ENCODE measurements at places on chromosomes 1 and 21.

DNA sequence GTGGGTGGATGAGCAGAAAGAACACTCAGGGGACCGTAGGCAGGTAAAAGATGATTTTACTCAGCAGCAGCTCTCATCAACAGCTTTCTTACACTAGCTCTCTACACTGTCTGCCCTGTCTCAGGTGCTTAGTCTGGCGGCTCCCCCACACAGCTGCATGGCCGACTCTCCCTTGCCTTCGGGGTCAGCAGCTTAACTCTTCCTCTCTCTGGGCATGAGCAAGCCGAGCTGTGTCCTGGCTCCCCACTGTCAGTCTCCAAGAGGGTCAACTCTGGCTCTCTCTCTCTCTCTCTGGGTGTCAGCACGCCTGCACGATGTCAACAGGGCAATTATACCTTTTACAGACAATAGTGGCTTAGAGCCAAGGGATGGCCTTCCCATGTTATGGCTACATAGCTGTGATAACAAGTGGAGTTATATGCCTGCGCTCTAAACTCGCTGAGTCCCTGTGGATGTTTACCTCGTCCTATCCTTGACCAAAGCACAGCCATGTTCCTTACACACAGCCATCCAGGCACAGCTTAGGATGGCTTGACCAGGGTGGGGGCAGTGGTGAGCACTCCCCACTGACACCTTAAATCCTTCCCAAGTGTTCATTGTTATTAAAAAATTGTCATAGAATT is 3.1 kb upstream of the BCL10 start:
- peak overlapping the region; percentile 42 for H3K4me3 ChIP-seq
- no peak for DNase-seq
- no peaks in the 10 kb centered on the region for H3K27me3 ChIP-seq
- peak overlapping the region; percentile 51 for H3K27ac ChIP-seq
- H3K36me3 ChIP-seq, result no peaks in the 10 kb centered on the region
- H3K4me1 ChIP-seq, result peaks cover 27% of the 10 kb centered on the region

DNA sequence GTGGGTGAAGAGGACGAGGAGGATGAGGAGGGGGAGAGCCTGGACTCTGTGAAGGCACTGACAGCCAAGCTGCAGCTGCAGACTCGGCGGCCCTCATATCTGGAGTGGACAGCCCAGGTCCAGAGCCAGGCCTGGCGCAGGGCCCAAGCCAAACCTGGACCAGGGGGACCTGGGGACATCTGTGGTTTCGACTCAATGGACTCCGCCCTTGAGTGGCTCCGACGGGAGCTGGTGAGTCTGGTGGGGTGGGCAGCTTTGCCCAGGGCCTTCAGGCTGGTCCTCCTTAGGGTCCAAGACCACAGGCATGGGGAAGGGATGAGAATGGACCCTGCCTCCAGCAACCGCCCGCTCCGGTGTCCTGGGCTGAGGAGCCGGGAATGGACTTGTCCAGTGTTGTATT is 430 bp downstream of the FAM167B start:
- H3K27me3 ChIP-seq, result no peaks in the 10 kb centered on the region
- no peak for DNase-seq
- H3K4me3 ChIP-seq, result peak overlapping the region; percentile 99
- peaks cover 40% of the 10 kb centered on the region for H3K4me1 ChIP-seq
- peaks cover 11% of the 10 kb centered on the region for H3K36me3 ChIP-seq
- H3K27ac ChIP-seq, result peak overlapping the region; percentile 100

DNA sequence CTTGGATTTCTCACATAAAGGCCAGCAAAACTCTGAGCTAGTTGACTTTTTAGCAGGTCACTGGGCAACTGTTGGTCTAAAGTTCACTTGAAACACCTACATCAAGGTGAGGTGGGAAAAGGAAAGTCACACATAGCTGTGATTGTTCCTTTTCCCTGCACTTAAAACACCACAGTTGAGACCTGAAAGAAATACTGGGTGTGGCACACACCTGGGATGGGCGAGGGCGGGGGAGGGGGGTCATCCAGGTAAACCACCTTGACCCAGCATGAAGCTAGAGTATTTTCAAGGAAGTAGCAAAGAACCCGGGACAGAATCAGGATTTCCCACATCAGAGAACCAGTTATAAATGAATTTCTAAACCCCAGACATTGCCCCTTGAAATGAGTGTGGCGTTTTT is 26.4 kb downstream of the ZNF697 start:
- DNase-seq, result no peak
- peaks cover 33% of the 10 kb centered on the region for H3K27me3 ChIP-seq
- no peaks in the 10 kb centered on the region for H3K4me1 ChIP-seq

GRCh38 chr1:246012341-246012740 is 494.7 kb downstream of the SMYD3 start:
- no peaks in the 10 kb centered on the region for H3K27me3 ChIP-seq
- H3K36me3 ChIP-seq, result peaks cover 2% of the 10 kb centered on the region
- peaks cover 3% of the 10 kb centered on the region for H3K4me1 ChIP-seq

DNA sequence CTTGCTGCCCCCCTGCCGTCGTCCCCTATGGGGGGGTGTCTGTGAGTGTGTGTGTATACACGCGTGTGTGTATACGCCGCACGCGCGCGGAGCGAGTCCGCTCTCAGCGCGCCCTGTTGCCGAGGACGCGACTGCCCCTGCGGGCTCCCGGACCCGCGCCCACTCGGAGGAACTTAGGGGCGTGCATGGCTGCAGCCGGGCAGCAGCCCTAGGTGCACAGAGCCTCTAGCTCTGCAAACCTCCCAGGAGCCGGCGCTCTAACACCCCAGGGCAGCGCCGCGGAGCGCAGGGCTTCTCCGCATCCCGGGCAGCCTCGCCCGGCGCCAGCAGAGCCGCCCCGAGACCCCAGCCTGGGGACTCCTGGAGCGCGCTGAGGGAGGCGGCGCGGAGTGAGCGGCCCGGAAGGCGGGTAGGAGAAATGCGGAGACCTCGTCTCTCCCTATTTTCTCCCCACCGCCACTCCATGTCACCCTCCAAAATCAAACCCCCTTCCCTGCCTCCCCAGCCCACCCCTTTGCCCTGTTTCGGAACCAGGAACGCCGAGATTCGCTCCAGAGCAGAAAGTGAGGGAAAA is 574 bp downstream of the ITPKB start:
- H3K27me3 ChIP-seq, result no peaks in the 10 kb centered on the region
- peaks cover 27% of the 10 kb centered on the region for H3K4me1 ChIP-seq
- H3K36me3 ChIP-seq, result peaks cover 6% of the 10 kb centered on the region
- H3K27ac ChIP-seq, result peak overlapping the region; percentile 97

GRCh38 chr1:168676029-168676812 is 52.8 kb downstream of the DPT start:
- no peak for DNase-seq
- no peaks in the 10 kb centered on the region for H3K27me3 ChIP-seq
- no peaks in the 10 kb centered on the region for H3K36me3 ChIP-seq
- no peak overlapping the region for H3K4me3 ChIP-seq

DNA sequence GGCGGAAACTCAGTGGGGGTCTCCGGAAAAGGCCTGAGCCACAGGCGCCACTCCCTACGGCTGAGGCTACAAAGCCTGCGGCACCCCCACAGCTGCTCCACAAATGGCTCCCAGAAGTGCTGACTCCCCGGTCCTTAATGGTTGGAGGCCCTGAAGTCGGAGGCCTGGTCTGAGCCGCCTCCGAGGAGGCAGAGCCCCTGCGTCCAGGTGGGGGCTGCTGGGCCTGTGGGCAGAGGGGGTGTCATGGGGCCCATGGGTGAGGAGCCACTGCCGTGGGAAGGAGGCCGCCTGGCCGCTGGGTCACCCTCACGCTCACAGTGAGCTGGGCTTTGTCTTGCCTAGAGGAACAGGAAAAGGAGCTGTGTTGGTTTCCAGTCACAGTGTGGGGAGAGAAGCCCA is 12.4 kb upstream of the COL18A1 start:
- no peak overlapping the region for H3K4me3 ChIP-seq
- H3K4me1 ChIP-seq, result no peaks in the 10 kb centered on the region
- H3K27ac ChIP-seq, result no peak overlapping the region
- no peak for DNase-seq

DNA sequence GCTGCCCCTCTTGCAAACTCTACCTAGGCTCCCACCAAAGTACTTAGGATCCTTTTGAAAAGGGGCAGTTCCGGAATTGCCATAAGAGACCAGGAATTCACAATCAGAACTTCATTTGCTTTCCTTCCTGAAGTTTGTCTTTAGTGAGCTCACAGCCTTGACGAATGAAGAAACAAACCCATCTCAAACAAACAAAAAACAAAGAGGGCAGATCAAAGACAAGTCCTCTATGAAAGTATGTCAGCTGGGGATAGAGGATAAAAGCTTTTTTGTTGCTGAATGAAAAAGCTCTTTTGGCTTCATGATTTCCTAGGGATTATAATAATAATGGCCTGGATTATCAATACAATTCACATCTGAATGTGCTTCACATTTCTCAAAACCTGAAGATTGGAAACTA is 357.9 kb upstream of the DUSP10 start:
- H3K27me3 ChIP-seq, result peaks cover 33% of the 10 kb centered on the region
- H3K4me3 ChIP-seq, result no peak overlapping the region
- DNase-seq, result no peak
- no peak overlapping the region for H3K27ac ChIP-seq
- peaks cover 2% of the 10 kb centered on the region for H3K4me1 ChIP-seq

DNA sequence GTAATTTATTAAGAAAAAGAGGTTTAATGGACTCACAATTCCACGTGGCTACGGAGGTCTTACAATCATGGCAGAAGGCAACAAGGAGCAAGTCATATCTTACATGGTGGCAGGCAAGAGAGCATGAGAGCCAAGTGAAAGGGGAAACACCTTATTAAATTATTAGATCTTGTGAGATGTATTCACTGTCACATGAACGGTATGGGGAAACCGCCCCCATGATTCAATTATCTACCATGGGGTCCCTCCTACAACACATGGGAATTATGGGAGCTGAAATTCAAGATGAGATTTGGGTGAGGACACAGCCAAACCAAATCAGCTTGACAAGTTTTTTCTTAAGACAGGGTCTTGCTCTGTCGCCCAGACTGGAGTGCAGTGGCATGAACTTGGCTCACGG is 14.3 kb downstream of the DAP3 start:
- peaks cover 2% of the 10 kb centered on the region for H3K36me3 ChIP-seq
- no peak for DNase-seq
- peaks cover 24% of the 10 kb centered on the region for H3K4me1 ChIP-seq
- H3K27ac ChIP-seq, result no peak overlapping the region

DNA sequence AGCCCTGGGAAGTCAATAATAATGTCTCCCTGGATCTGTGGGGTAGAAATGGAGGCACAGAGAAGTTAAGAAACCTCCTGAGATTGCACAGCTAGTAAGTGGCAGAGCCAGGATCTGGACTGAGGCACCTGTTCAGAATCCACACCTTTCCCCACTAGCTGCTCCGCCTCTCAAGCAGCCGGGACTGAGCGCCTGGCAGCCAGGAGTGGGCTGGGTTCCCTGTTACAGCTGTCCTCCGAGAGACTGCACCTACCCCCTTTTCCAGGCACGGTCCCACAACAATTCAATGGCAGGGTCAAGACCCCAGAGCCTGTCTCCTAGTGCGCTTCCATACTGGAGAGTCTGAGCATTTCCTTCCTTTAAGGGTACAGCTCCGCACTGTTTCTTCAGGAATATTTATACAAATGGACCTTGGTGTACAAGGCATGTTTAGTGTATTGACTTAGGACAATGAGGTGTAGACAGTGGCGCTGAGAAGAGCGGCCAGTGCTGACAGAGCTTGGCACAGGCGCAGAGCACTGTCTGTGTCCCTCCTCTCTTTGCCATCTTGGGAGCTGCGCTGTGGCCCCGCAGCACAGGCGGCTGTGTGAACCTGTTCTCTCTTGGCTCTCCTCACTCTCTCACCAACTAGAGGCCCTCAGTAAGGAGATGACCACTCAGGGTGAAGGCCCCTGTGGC is 24.4 kb downstream of the GRHL3 start:
- peaks cover 2% of the 10 kb centered on the region for H3K4me1 ChIP-seq
- H3K27me3 ChIP-seq, result peaks cover 8% of the 10 kb centered on the region
- no peak for DNase-seq
- H3K4me3 ChIP-seq, result no peak overlapping the region

DNA sequence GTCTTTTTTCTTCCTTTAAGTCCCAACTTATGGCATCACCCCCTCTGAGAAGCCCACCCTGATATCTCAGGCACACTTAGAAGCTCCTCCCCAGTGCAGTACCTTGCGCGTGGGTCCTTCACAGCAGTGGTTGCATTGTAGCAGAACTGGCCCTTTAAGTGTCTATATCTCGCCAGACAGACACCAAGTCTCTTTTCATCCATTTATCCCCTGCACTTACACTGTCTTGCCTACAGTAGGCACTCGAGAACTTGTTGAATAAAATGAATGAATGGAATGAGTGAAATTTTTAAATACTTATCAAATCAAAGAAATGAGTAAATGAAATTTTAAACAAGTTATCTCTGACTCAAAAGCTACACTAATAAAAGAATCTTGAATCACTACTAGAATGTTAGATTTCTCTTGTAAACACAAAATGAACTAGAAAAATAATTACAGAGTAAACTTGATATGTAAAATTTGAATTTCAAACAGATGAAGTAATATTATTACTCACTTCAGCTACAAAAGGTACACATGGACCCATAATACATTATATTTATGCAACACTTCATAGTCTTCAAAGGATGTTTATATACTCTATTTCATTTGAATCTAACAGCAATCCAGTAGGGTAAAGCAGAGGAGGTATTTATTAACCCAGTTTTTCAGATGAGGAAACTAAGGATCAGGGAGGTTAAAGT is 54.7 kb upstream of the MAN1A2 start:
- H3K36me3 ChIP-seq, result no peaks in the 10 kb centered on the region
- no peak overlapping the region for H3K4me3 ChIP-seq
- H3K27ac ChIP-seq, result no peak overlapping the region
- no peaks in the 10 kb centered on the region for H3K27me3 ChIP-seq
- DNase-seq, result no peak
- peaks cover 7% of the 10 kb centered on the region for H3K4me1 ChIP-seq

DNA sequence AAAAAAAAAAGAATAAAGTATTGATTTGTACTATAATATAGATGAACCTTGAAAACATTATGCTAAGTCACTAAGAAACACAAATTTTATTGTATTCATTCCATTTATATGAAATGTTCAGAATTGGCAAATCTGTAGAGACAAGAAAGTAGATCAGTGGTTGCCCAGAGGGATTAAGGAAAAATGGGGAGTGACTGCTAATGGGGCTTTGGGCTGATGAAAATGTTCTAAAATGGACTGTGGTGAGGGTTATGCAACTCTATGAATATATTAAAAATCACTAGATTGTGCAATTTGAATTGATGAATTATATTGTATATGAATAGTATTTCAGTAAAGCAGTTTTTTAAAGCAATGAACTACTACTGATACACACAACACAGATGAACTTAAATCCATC is 10.0 kb downstream of the GDAP2 start:
- peaks cover 20% of the 10 kb centered on the region for H3K36me3 ChIP-seq
- no peak for DNase-seq
- no peaks in the 10 kb centered on the region for H3K27me3 ChIP-seq
- no peak overlapping the region for H3K4me3 ChIP-seq

- H3K4me1 ChIP-seq, result no peaks in the 10 kb centered on the region
- no peaks in the 10 kb centered on the region for H3K27me3 ChIP-seq
- no peak for DNase-seq
These were observed 348.3 kb downstream of the BRINP3 start for GRCh38 chr1:190129366-190129765.

- peak overlapping the region; percentile 69 for H3K4me3 ChIP-seq
- H3K36me3 ChIP-seq, result no peaks in the 10 kb centered on the region
- H3K27ac ChIP-seq, result peak overlapping the region; percentile 67
- peaks cover 36% of the 10 kb centered on the region for H3K27me3 ChIP-seq
- H3K4me1 ChIP-seq, result peaks cover 49% of the 10 kb centered on the region
These were observed 5.5 kb downstream of the PGLYRP4 start for GRCh38 chr1:153343040-153343681.

- H3K4me3 ChIP-seq, result peak overlapping the region; percentile 58
- DNase-seq, result no peak
- H3K27me3 ChIP-seq, result no peaks in the 10 kb centered on the region
These were observed 5.8 kb upstream of the ALDH4A1 start for GRCh38 chr1:18907917-18908845.

Measured in T-helper 17 cell (primary cell).